ENCODE measurements at places on chromosomes 7 and 10. TPM values are rescaled to one million over a fixed set of nuclear protein-coding genes. Genes with fewer than 3 reads are reported as not detected.

Gene NPSR1
- total RNA-seq = not detected

Gene SPDYE9
- not detected for total RNA-seq

Gene USP6NL
- total RNA-seq = 6.9 TPM

Gene SEM1
- total RNA-seq = 31.0 TPM

Gene CRYGN
- 1.2 TPM for total RNA-seq

Gene SEPTIN7
- 244 TPM for total RNA-seq

Gene VWA2
- total RNA-seq = not detected

Gene DMTF1
- total RNA-seq = 175 TPM

DNA sequence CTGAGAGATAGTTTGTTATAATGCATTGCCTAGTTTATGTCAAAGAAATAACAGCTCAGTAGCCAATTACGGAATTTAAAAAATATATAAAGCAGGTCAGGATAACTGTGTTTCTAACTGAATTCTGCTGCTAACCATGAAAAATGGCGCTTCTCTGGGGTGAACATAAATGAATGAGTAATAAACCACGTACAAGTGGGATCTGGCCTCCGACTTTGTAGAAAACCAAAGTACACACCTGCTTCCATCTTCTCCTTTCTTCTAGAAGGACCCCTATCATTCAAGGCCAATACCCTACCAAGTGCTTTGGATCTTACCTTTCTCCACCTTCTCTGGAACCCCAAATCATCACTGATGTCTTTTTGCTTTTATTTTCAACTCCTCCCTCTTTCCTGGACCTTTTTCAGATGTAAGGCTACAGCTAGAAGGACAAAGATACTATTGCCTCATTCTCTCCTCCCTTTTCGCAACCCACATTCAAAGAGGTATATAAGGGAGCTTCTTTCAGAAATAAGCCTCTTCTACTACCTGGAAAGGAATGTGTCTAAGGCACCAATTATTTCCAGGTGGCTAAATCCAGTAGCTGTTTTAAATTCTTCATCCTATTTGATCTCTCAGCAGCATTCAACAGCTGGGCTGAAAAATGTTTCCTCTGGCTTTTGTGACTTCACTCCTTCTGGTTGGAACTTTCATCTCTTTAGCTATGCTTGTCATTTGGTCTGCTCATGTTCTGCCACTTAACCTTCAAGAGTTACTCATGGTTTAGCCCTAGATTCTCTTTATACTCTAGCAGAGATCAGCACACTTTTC is 37.7 kb downstream of the NAMPT start:
- H3K4me1 ChIP-seq = no peaks in the 10 kb centered on the region
- H3K27me3 ChIP-seq = no peaks in the 10 kb centered on the region
- no peak for DNase-seq
- H3K27ac ChIP-seq = no peak overlapping the region
- H3K36me3 ChIP-seq = peaks cover 36% of the 10 kb centered on the region

DNA sequence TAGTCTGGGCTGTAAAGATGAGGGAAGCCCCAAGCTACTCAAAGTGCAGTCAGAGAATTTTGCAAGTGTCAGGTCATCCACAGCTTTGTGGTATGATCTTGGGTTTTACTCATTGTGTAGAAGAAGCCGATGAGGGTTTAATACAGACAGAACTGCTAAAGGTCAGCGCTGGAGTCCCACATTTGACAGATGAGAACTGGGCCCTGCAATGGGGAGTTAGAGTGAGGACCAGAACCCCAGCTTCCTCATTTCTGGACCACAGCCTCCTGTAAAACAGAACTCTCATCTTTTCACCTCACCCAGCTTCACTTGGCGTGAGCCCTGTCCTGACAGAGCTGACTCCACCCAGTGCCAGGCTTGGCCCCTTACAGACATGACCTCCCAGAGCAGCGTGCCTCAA is 20.1 kb downstream of the LRRC20 start:
- H3K4me1 ChIP-seq = peaks cover 15% of the 10 kb centered on the region
- H3K27me3 ChIP-seq = no peaks in the 10 kb centered on the region
- no peak overlapping the region for H3K4me3 ChIP-seq

- no peak overlapping the region for H3K27ac ChIP-seq
- DNase-seq = no peak
- H3K4me1 ChIP-seq = peaks cover 28% of the 10 kb centered on the region
Observed at GRCh38 chr7:18405726-18406125, 89.8 kb upstream of the HDAC9 start.

GRCh38 chr10:131142517-131143380 is 168.8 kb downstream of the TCERG1L start:
- no peaks in the 10 kb centered on the region for H3K4me1 ChIP-seq
- no peak overlapping the region for H3K4me3 ChIP-seq
- no peak for DNase-seq
- H3K27ac ChIP-seq = no peak overlapping the region
- H3K36me3 ChIP-seq = no peaks in the 10 kb centered on the region

GRCh38 chr10:75295868-75296441 is 60.2 kb upstream of the COMTD1 start:
- no peaks in the 10 kb centered on the region for H3K36me3 ChIP-seq
- no peak overlapping the region for H3K4me3 ChIP-seq
- no peak overlapping the region for H3K27ac ChIP-seq
- no peak for DNase-seq
- H3K27me3 ChIP-seq = peaks cover 8% of the 10 kb centered on the region
- peaks cover 7% of the 10 kb centered on the region for H3K4me1 ChIP-seq

DNA sequence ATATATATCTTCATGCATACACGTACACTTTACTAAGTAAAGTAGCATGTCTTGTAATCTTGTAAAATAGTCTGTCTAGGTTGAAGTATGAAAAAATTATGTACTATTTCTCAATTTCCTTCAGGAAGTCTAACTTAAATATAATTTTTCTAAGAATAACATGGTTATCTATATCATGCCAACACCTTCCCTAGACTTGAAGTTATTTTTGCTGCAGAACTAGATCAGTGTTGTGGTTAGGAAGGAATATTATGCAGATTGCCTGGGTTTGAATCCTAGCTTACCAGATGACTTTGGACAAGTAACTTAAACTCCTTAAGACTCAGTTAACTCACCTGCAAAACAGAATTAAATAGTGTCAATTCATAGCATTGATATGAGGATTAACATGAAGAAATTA is 142.2 kb upstream of the SEMA3A start:
- DNase-seq = no peak
- H3K4me1 ChIP-seq = no peaks in the 10 kb centered on the region
- no peaks in the 10 kb centered on the region for H3K36me3 ChIP-seq
- no peak overlapping the region for H3K27ac ChIP-seq
- no peak overlapping the region for H3K4me3 ChIP-seq
- no peaks in the 10 kb centered on the region for H3K27me3 ChIP-seq

DNA sequence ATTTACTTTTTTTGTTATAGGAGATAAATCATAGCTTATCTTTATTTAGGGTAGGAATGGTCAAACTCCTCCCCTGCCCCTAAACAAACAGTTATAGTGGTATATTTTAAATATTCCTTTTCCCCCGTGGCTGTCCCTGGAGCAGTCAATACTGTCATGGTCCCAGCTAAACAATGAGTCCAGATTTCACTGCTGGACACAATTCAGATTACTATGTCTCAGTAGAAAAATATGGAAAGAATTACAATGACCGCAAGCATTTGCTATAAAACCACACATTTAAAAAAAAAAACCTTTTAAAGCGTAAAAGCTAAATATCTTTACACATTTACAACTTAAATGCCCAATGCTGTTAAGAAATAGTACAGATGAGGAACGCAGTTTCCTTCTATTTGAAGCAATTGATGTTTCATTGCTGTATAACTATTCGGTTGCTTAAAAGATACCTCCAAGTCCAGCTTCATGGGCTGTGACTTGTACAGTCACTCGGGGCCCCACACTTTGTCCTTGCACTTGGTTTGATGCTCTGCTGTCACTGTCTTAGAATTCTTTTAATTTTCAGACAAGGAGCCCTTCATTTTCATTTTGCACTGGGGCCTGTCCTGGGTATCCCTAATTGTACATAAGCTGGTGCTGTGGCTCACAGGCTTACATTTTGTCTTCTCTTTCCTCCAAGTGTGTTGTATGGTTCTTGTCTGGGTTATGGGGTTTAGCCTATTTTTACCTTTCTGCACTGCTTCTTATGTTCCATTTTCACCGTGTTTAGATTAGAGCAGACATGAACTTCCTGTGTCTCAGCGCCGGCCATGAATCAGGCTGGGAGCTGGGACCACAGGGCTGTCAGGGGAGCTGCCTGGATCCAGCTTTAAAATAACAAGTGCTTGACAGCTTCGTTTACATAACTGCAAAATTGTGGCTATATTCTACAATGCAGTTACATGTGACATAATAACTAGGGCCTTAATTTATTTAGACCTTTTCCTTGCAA is 530.2 kb upstream of the FZD8 start:
- no peak overlapping the region for H3K4me3 ChIP-seq
- no peaks in the 10 kb centered on the region for H3K36me3 ChIP-seq
- DNase-seq = no peak
- no peak overlapping the region for H3K27ac ChIP-seq

DNA sequence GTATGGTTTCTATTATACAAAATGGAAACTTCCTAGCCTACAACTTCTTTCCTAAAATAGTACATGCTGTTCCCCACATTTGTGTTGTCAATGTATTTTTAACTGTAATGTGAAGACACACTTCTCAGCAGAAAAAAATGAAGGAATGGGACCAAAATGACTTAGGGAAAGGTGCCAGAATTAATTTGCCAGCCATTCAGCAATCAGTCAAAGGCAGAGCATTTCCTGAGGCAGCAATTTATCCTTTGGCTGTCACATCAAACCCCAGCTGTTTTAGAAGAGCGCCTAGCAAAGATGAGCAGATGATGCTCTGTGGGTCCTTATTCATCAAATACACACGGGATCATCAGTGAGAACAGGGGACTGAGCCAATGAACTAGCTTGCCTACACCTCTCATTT is 592.5 kb downstream of the KCNMA1 start:
- no peak for DNase-seq
- H3K4me3 ChIP-seq = no peak overlapping the region
- H3K4me1 ChIP-seq = peaks cover 13% of the 10 kb centered on the region
- no peaks in the 10 kb centered on the region for H3K36me3 ChIP-seq

GRCh38 chr10:126129026-126129425 is 232.7 kb downstream of the FANK1 start:
- H3K4me3 ChIP-seq = no peak overlapping the region
- no peaks in the 10 kb centered on the region for H3K4me1 ChIP-seq
- no peaks in the 10 kb centered on the region for H3K36me3 ChIP-seq

GRCh38 chr10:6917125-6917524 is 337.0 kb upstream of the PRKCQ start:
- H3K4me3 ChIP-seq = no peak overlapping the region
- H3K27me3 ChIP-seq = peaks cover 12% of the 10 kb centered on the region
- H3K36me3 ChIP-seq = no peaks in the 10 kb centered on the region
- H3K4me1 ChIP-seq = peaks cover 13% of the 10 kb centered on the region
- no peak overlapping the region for H3K27ac ChIP-seq

GRCh38 chr10:122255509-122256301 is 15.4 kb upstream of the BTBD16 start:
- H3K27ac ChIP-seq = no peak overlapping the region
- no peak for DNase-seq
- H3K4me3 ChIP-seq = no peak overlapping the region
- H3K27me3 ChIP-seq = peaks cover 8% of the 10 kb centered on the region
- no peaks in the 10 kb centered on the region for H3K36me3 ChIP-seq
- H3K4me1 ChIP-seq = no peaks in the 10 kb centered on the region

DNA sequence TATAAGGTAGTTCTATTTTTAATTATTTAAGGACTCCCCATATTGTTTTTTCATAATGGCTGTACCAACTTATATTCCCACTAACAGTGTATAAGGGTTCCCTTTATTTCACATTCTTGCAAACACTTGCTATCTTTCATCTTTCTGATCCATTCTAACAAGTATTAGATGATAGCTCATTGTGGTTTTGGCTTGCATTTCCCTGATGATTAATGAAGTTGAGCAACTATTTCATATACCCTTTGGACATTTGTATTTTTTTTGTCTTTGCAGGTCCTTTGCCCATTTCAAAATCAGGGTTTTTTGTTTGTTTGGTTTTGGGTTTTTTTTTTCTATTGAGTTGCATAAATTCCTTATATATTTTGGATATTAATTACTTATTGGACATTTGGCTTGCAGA is 107.2 kb downstream of the EPC1 start:
- no peak overlapping the region for H3K4me3 ChIP-seq
- no peak for DNase-seq
- H3K27ac ChIP-seq = no peak overlapping the region
- no peaks in the 10 kb centered on the region for H3K36me3 ChIP-seq
- peaks cover 2% of the 10 kb centered on the region for H3K27me3 ChIP-seq
- H3K4me1 ChIP-seq = no peaks in the 10 kb centered on the region

DNA sequence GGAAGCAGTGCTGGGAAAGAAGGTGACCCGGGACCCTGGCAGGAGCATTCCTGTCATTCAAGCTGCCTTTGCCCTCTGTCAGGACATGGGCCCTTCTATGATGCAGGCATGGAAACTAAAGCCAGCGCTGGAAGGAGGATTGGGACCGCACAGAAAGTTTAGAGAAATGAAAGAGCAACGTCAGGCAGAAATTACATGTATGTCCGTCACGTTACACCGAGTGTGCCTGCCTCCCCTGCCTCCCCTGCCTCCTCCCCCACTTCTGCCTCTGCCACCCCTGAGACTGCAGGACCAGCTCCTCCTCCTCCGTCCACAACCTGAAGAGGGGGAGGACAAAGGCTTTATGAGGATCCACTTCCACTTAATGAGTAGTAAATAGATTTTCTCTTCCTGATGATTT is 13.9 kb upstream of the PWWP2B start:
- H3K4me3 ChIP-seq = no peak overlapping the region
- no peaks in the 10 kb centered on the region for H3K27me3 ChIP-seq
- no peaks in the 10 kb centered on the region for H3K36me3 ChIP-seq
- H3K27ac ChIP-seq = no peak overlapping the region
- DNase-seq = no peak

- H3K4me1 ChIP-seq = no peaks in the 10 kb centered on the region
- no peak for DNase-seq
- H3K27ac ChIP-seq = no peak overlapping the region
Observed at GRCh38 chr10:133466683-133467275, 13.0 kb downstream of the SCART1 start.

DNA sequence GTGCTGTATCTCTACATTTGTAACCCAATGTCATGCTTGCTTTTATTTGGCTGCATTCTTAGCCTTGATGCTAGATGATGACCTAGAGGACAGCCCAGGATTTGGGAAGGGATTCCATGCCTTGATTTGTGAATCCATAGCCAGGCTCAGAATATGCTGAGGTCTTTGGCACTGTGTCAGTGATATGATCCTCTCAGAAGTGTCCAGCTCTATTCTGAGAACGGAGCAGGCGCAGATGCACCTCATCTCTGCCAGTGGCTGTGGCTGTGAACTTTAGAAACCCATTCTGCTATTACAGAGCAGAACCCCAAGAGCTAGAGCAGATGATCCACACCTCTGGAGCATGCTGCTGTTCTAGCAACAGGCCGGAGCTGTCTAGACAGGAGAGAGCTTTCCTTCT is 212.8 kb downstream of the TRIL start:
- no peaks in the 10 kb centered on the region for H3K27me3 ChIP-seq
- DNase-seq = no peak
- no peak overlapping the region for H3K27ac ChIP-seq
- no peak overlapping the region for H3K4me3 ChIP-seq
- no peaks in the 10 kb centered on the region for H3K36me3 ChIP-seq
